Stimulated activated naive CD8-positive, alpha-beta T cell treated with anti-CD3 and anti-CD28 coated beads, Interleukin-15, Interleukin-2, amounts not matched to agents 100 U/mL and 50 U/mL, for 24 hours (primary cell): ENCODE measurements at places on chromosomes 11 and 22.

DNA sequence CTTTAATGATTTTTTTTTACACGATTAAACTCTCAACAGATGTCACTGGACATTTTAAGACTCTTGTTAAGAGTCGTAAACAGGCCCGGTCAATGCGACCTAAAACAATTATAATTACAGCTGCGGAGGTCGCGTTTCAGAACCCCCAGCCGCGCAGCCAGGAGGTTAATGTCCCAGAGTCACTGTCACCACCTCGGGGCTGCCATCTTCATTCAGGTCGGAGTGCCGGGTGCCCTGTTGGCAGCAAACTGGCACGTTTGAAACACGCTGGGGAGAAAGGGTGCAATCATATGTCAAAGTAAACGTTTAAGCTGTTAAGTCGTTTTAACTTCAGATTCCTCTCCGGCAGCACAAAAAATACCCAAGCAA, 711 bp upstream of the PHF21B start:
- no peak for DNase-seq

GRCh38 chr22:39351689-39352214, 2.0 kb downstream of the SYNGR1 start:
- peak; percentile 37 for DNase-seq

DNA sequence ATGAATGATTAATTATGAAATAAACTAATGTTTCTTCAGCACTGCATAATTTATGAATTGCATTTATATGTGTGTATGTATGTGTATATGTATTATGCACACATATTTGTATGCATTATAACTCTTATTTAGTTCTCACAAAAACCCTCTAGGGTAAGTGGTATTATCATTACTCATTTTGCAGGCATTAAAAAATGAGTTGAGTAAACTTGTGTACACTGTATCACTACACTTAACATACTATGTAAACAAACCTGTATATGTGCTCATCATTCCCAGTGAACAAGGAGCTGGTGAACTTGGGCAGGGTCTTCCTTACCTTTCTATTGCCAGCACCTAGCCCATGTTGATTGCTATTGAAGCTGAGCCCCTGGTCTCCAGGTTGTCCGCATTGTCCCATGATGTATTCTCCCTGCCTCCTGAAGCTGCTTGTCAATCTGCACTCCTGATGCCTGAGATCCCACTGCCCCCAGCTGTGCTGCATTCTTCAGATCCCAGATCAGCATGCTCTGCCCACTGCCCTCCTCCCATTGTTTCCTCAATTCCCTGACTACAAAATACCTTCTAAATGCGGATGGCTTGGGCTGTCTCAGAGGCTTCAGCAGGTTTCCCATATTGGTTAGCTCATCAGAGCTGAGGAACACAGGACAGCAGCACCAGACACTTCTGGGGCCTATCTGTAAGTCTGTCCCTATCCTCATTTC, 267.9 kb upstream of the SESN3 start:
- no peak for DNase-seq

- no peak for DNase-seq
These were observed 25.4 kb upstream of the MUC5B start for GRCh38 chr11:1197431-1197885.

GRCh38 chr11:100562128-100562527, 125.0 kb upstream of the ARHGAP42 start:
- no peak for DNase-seq

- DNase-seq, result no peak
These were observed 198.4 kb upstream of the NTM start for GRCh38 chr11:131172011-131172410.

DNA sequence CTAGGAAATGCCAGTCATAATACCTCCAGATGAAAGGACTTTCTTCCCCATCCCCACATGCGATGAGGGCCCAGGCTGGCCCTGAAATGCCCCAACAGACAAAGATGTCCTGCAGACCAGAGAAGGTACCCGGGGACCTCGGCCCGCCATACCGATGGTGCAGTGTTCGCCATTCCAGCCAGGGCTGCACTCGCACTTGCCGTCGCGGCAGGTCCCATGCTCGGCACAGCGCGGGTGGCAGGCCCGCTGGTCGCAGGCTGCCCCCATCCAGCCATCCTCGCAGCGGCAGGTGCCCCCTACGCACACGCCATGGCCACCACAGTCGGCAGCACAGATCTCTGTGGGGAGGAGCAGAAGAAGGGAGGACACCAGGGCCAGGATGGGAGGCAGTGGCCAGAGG, 212.1 kb upstream of the NARS2 start:
- DNase-seq, result no peak

GRCh38 chr11:9625728-9626127, 38.1 kb upstream of the SWAP70 start:
- no peak for DNase-seq

DNA sequence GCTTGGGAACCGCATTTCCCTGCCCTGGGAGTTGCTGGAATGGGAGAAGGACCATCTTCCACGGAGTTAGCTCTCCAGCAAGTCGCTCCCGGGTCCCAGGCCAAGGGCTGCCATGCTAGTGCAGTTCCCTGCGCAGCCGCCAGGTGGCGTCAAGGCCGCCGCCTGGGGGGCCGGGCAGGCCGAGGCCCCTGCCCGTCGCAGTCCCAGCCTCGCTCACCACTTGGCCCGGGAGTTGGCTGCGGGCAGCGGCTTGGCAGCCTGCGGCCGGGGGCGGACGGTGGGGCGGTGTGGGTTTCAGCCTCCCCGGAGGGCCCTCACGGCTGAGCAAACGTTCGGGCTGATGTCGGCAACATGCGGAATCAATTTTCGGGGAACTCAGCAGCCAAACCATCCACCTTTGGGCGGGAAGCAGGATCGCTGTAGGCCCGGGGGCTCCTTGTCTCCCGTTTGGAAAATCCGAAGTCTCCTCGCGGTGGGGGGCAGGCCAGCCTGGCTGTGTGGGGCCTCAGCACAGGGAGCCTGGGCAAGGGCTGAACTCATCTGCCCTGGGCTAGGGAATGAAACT, 415.1 kb downstream of the SOX6 start:
- DNase-seq, result peak; percentile 42

GRCh38 chr22:46824344-46824909, 62.0 kb downstream of the TBC1D22A start:
- DNase-seq, result no peak

- no peak for DNase-seq
These were observed 16.9 kb upstream of the PEX26 start for GRCh38 chr22:18060646-18061620.

DNA sequence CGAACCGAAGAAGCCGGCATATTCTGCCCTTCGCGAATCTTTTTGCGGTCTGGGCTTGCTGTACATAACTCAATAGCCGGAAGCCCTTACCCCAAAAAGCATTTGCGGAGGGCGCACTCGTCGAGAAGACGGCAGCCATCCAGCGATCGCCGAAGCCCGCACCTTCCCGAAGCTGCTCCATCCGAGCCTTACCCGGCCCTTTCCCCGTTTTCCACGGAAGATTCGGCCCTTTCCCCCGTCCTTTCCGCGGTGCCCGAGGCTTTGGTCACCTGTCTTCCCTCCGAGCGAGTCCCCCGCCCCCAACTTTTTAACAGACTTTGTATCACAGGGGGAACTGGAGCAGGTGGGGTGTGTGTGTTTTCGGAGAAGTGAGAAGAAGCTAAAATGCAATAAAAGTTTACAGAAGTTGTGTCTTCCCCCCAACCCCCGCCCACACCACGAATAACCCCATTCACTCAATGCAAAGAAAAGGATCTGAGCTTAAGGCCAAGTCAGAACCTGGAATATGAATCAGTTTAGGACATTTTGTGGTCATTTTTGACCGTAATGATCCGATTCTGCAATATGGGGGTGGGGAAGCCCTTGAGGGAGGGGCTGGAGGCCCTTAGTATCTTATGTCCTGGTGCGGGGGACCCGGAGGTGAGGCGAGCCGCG, 99.0 kb upstream of the HSD17B12 start:
- DNase-seq, result peak; percentile 6

DNA sequence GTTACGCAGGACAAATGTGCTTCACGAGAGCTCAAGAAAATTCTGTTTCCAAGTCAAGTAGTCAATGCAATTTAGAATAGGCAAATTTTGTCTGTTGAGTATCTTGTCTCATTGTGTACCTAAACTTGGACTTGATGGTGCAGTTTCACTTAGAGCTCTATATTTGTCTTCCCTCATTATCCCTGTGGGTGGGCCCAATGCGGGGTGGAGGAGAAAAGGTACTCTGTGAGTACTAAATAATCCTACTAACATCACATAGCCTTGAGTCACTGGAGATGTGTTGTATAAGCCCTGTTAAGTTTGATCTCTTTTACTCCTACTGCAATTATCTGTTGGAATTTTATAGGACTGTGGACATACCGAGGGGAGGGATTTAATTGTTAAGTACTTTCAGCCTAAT, 331.2 kb downstream of the METTL15 start:
- no peak for DNase-seq

DNA sequence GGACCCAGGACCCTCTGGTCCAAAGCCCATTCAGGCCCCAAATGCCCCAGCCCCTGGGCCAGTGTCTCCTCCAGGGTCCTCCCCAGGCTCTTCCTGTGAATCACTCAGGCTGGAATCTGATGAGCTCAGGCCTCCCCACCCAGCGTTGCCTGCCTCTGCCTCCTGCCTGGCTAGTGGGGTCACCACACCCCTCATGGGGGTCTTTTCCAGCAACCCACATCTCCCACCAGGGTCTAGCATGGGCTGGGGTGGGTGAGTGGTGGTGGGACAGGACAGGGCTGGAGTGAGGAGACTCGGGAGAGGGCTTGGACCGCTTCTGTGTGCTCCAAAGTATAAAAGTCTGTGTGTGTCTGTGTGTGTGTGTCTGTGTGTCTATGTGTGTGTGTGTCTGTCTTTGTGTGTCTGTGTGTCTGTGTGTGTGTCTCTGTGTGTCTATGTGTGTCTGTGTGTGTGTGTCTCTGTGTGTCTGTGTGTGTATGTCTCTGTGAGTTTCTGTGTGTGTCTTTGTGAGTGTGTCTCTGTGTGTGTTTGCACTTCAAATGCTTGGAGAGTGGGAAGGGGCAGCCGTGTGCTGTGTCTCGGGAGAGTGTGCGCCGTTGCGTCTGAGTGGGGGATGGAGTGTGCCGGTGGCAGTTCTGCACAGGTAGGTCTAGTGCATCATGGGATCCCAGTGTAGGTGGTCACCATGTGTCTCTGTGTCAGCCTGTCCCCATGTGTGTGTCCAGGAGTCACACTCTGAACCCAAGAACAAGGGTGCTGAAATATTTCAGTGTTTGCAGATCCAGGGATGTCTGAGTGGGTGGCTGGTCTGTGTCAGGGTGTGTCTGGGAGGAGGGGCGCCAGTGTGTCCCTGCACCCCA, 8.8 kb downstream of the RIN1 start:
- DNase-seq, result no peak

DNA sequence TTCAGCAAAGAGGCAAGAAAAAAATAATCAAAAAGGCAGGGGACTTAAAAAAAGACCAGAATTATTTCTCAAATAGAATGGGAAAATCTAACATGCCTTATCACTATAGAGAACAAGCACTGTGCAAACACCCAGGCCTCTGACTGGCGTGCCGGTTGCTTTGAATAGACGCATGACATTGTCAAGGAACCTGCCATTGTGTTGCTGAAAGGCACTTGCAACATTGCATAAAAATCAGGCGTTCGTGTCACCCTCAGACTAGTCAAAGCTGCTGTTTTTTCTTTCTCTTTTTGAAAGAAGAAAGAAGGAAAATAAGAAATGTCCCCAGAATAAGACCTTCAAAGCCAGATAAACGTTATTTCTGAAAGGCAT, 549.3 kb upstream of the CADM1 start:
- no peak for DNase-seq

- DNase-seq, result peak; percentile 50
These were observed 34.8 kb downstream of the MYH9 start for GRCh38 chr22:36352803-36353507.

DNA sequence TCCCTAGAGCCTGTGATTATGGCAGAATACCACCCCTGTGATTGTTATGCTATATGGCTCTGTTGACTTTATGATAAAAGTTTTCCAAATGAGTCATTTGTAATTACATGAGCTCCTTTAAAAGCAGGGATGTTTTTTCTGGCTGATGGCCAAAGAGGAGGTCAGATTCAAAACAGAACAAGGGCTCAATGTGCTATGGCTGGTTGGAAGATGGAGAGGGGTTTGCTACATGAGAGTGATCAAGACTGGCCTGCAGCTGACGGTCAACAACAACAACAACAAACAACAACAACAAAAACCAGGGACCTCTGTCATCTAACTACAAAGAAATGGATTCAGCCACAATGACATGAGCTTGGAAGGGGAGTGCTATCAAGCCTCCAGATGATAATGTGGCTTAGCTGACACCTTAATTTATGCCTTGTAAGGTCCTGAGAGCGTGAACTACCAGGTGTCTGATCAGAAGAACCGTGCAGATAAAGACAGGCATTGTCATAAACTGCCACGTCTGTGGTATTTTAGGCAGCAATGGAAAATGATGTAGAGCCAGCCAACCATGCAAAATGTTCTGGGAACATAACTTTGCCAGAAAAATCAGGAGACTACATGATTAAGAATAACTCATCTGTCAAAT, 47.2 kb downstream of the PIWIL3 start:
- no peak for DNase-seq

- no peak for DNase-seq
These were observed 22.2 kb downstream of the TREH start for GRCh38 chr11:118657238-118657637.

- DNase-seq, result no peak
These were observed 26.2 kb downstream of the MTMR2 start for GRCh38 chr11:95897731-95898130.

DNA sequence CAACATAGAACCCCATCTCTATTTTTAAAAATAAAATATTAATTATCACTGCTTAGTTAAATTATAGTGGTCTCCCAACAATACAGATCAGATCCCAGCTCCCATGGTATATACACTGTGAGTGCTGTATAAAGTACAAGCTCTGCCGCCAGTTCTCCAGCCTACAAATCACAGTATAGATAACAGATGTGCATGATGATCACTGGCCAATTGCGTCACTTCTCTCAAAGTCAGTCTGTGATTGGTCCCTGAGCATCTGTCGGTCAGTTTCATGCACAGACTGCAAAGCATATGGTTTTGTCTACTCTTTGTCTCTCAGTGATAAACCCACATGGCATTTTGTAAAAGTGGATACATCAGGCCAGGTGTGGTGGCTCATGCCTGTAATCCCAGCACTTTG, 15.7 kb downstream of the PPARA start:
- DNase-seq, result no peak

GRCh38 chr11:8832571-8833260, 78.3 kb upstream of the AKIP1 start:
- DNase-seq, result peak; percentile 30

- no peak for DNase-seq
These were observed 27.6 kb downstream of the ADORA2A start for GRCh38 chr22:24455039-24455438.

DNA sequence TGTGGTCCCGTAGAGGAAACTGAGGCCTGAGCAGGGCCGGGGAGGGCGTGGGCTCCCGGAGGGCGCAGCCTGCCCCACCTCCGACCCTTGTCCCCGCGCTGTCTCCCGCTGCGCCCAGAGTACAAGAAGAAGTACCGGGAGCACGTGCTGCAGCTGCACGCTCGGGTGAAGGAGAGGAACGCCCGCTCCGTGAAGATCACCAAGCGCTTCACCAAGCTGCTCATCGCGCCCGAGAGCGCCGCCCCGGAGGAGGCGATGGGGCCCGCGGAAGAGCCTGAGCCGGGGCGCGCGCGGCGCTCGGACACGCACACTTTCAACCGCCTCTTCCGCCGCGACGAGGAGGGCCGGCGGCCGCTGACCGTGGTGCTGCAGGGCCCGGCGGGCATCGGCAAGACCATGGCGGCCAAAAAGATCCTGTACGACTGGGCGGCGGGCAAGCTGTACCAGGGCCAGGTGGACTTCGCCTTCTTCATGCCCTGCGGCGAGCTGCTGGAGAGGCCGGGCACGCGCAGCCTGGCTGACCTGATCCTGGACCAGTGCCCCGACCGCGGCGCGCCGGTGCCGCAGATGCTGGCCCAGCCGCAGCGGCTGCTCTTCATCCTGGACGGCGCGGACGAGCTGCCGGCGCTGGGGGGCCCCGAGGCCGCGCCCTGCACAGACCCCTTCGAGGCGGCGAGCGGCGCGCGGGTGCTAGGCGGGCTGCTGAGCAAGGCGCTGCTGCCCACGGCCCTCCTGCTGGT, 1.9 kb downstream of the NLRP6 start:
- DNase-seq, result peak; percentile 46
